ENCODE measurements at places on chromosomes 7 and 10.

GRCh38 chr10:60086862-60087261 lies 180.5 kb upstream of the CCDC6 start:
- no peak for DNase-seq

- no peak for DNase-seq
Measured at GRCh38 chr7:43302773-43303460, 190.5 kb downstream of the HECW1 start.

DNA sequence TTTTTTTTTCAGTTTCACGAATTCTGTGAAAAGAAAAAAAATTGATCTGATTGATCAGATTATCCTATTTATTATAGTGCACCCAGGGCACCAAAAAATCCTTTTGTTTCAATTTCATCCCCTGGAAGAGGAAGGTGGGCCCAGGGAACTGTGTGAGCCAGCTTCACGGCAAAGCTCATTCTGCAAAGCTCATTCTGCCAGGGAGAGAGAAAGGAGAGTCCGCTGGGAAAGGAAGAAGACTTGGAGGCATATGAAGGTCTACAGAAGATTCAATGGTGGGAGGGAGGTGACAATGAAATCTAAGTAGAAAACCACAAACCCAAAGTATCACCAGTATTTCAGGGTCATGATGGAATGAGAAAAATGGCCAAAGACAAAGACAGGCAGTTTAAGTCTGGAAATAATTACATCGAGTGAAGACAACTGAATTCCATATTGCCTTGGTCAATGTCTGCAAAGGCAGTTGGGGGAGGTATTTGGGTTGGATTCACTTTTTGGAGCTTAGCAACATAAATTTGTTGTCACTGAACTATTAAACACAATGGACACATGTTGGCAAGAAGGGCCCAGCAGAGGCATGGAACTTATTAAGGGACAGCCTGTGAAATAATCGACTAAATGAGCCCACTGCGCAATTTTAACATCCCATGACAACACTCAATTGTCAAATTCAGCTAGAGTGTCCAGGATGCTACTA lies 587.8 kb upstream of the MKI67 start:
- DNase-seq, result no peak

DNA sequence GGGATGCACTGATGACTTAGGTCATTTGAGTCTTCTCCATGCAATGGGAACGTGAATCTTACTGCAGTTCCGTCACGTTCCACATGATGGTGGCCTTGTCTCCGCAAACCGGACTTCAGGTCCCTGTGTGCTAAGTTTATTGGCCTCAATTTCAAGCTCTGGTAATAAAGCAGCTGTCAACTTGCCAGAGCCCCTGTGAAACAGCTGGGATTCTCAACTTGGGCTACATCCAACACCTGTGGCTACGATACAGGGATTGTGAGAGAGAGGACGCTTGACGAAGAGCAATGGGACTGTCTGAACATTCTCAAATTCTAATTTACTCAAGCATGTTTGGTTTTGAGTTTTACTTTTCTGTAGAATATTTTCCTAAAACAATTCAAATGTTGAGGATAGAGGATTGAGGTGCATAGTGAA lies 174.2 kb downstream of the PTN start:
- peak; percentile 95 for DNase-seq

- DNase-seq, result peak; percentile 6
Measured at GRCh38 chr10:76285012-76285411, 853.6 kb downstream of the LRMDA start.
